CD4-positive, alpha-beta T cell treated with Interleukin-6 for 4 hours (primary cell): ENCODE measurements at places on chromosomes 6 and 20.

DNA sequence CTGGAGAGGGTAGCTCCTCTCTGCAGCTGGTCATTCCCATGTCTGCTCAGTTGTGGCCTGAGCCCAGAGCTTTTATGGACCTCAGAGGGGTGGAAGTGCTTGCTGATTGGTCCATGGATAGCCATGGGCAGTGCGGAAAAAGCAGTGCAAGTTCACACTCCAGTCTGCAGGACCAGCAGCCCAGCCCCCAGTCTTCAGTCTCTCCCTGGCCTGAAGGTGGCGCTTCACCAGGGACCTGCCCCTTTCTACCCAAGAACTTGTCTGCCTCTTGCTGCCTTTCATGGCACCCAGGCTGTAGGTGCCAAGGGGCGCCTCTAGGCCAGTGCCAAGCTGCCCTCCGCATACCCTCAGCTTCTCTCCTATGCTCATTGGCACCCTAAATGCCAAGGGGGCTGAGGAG, 91.0 kb downstream of the TBXT start:
- no peak for DNase-seq

DNA sequence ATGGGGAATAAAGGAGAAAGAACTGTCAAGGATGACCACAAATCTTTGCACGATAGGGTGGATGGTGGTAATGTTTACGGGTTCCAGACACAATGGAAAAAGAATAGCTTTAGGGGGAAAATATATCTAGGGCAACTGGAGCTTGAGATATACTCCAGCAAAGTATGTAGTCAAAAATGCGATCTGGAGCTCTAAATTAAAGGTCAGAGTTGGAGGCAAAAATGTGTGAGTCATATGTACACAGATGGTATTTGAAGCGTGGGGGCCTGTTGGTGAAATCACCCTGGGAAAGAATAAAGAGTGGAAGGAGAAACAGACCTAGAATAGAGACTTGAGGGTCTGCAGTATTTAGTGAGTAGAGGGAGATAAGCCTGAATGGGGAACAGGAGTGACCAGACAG, 633.9 kb upstream of the CHD6 start:
- no peak for DNase-seq

DNA sequence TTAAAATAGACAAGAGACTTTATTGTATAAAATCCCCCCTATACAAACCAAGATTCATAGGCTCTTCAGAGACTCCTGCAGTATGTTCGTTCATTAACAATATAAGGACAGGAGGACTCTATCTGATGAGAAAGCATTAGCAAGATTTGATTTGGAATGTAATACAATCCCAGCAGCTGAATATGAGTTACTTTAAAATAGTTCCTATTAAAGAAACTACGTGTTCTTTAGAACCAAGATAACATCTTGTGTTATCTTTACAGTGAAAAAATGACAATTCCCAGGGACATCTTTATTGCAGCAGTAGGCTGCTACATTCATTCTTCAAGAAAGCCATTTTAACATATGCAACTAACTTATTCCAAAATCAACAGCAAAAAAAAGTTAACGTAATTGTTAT, 1360.1 kb upstream of the GJE1 start:
- no peak for DNase-seq

DNA sequence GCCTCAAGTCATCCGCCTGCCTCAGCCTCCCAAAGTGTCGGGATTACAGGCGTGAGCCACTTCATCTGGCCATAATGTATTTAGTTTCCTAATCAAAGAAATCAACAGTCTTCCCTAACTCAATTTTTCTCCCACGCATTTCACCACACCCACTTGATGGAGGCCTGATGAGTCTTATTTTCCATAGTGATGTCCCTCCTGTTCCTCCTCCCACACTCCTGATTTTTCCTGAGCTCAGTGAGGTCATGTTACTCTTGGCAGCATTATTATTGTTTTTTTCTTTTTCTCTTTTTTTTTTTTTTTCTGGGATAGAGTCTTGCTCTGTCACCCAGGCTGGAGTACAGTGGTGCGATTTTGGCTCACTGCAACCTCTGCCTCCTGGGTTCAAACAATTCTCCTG, 8.9 kb downstream of the ABRACL start:
- no peak for DNase-seq

DNA sequence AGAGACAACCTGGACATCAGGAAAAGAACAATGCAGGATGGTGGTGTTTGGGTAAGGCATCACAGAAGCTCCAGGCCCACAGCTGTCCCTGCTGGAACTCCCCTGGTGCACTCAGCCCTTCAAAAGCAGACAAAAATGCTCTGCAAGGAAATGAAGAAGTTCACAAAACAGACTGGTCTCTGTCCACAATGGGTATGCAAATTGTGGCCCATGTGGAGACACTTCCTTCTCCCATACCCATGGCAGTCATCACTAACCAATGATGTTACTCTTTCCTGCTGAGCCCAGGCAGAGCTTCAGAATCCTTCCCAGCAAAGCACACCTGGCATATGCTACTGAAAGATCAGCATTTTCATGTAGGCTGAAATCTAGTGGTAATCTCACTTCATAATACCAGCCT, 42.6 kb upstream of the PXDC1 start:
- DNase-seq: no peak

- DNase-seq: no peak
Observed at GRCh38 chr6:40695750-40696415, 108.7 kb upstream of the LRFN2 start.

DNA sequence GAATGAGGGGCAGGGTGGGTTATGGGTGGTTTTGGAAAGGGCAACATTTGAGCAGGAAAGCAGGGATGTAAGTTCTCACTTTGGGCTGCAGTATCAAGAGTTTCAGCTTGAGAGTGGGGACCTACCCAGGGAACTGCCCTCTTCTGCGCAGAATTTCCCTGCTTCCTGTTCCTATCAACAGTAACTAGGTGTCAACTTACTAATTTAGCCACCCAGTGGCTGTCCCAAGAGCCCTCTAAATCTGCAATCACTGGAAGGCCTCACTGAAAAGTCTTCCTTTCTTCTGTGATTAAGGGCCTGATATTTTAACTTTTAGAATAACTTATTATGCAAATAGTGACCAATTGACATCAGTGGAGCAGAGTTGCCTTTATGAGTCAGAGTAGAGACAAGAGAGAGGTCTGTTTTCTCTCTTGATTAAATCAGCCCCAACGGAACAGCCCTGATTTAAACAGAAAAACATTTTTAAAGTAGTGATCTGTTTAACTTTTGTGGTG, 118.2 kb upstream of the RIPOR2 start:
- DNase-seq: no peak
